Activated T-cell treated with anti-CD3 and anti-CD28 coated beads, Interleukin-2, amount 50 U/mL, for 72 hours (primary cell): ENCODE measurements at places on chromosomes 5 and 9.

- DNase-seq = no peak
Measured at GRCh38 chr9:133709691-133710571, 28.2 kb downstream of the SARDH start.

DNA sequence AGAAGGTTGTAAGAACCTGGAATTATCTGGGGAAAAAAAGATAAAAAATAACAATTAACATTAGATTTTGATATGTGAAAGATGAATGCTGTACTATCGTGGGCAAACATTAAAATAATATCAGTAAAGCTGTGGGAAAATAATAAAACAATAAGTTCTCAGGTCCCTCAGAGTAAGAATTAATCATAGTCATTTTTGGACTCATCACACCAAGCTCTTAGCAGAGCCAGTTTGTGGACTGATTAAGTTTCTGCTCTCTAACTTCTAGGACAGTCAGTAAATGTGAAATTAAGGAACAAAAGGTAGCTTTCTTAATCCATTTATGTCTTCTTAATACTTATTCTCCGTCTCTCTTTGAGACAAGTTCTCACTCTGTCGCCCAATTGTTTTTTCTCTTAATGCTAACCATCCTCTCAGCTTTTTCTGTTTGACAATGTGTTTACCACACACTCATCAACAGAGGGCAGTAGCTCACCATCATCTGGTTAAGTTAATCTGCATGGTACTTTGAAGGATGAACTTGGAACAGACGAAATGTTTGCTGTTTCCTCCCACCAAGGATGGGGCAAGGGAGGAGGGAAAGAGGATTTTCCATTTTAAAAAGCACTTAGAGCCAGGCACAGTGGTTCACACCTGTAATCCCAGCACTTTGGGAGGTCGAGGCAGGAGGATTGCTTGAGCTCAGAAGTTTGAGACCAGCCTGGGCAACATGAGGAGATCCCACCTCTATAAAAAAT, 5.3 kb upstream of the ACO1 start:
- DNase-seq = peak; percentile 49

DNA sequence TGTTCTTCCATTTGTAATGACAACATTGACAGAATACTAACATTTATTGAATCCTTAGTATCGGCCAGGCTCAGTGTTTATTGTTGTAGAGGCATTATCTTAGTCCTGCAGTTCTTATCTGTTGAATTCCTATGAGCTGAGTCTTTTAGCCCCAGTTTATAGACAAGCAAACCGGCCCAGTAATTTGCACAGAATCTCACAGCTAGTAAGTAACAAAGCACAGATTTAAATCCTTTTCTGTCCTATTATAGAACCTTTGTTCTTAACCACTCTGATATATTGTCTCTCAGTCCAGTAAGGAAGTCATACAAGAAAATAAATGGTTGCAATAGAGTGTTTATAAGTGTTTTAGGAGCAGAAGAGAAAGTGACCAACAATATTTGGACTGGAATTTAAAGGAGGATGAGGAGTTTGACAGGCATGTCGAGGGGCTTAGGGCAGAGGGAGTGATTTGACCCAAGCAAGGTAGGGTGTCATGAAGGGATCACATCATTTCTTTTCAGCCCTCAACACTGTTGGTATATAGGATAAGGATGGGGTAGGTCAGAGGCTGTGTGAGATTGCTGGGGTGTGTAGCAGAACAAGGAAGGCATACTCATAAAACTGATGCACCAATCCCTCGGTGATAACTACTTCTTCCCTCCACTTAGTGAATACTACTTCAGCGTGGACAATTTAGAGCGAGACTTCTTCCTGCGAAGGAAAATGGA, 39.5 kb downstream of the LARP1 start:
- DNase-seq = no peak

DNA sequence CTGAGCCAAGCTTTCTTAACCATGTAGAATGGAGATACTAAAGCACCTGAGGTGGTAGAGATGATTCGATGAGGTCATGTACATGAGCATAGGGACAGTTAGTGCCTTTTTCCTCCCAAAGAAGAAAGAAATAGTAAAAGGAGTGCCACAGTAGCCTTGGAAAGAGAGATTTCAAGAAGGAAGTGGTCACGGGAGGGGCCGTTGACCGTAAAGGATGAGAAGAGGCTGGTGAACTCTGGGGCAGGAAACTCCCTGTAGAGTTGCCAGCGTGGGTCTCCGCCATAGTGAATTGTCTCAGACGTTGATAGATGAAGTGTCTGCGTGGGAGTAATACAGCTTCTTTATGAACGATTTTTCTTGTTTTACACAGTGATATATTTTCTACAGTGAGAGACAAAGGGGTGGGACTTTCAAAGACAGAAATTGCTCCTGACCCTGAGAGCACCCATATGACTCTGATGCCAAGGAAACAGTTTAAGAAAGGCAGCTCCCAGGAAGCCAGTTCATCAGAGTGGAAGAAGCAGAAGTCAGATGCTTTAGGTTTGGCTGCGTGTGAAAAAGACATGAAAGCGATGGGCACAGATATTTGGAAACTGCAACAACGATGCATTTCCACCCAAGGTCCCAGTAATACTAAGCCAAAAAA, 41.3 kb downstream of the UGCG start:
- DNase-seq = peak; percentile 69

GRCh38 chr5:68215898-68216244, 315 bp downstream of the PIK3R1 start:
- no peak for DNase-seq

- no peak for DNase-seq
Measured at GRCh38 chr5:75623846-75624245, 12.6 kb downstream of the ANKDD1B start.

- DNase-seq = no peak
Measured at GRCh38 chr9:14180960-14181537, 132.9 kb downstream of the NFIB start.

GRCh38 chr9:6049798-6050197, 34.4 kb upstream of the RANBP6 start:
- DNase-seq = peak; percentile 68

GRCh38 chr5:78377056-78377717, 16.8 kb downstream of the SCAMP1 start:
- DNase-seq = peak; percentile 6

- peak; percentile 69 for DNase-seq
Measured at GRCh38 chr5:143652108-143652700, 159.8 kb upstream of the HMHB1 start.

- no peak for DNase-seq
Measured at GRCh38 chr9:36956908-36957307, 77.2 kb downstream of the PAX5 start.

DNA sequence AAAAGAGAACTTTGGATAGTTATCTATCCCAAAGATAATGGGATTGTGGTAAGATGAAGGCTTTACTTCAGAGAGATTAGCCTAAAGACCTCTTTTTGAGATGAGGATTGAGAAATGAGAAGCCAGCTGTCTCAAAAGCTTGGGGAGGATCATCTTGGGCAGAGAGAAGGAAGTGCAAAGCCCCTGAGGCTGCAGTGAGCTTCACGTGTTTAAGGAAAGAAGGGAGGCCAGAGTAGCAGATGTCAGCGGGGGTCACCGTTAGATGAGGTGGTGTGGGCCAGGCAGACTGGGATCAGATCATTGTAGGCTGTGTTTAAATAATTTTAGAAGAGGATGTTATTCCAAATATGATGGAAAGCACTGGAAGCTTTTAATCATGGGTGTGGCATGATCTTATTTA, 270.1 kb downstream of the ARHGEF28 start:
- DNase-seq = no peak

DNA sequence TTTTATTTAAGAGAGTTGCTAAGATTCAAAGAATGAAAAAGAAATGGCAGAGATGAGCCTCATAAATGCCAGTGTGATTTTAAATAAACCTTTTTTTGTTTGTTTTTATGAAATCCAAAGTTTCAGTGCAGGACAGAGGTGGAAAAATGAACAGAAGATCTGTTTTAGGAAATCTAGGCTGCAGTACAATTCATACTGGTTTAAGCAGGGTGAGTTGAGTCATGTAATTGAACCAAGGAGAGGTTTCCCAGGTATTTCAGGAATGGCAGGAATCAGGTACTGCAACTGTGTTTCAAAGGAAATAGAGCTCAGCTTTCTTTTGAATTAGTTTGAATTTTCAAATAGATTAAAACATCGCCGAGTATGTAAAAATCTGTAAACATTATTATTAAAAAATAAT, 3.0 kb upstream of the ANKRD31 start:
- DNase-seq = no peak
